ENCODE measurements at places on chromosomes 7 and 10.
A peak's percentile ranks its signal among the peaks of the same experiment; 100 is the strongest.

- DNase-seq = no peak
These were observed 377.6 kb downstream of the DNAJB6 start for GRCh38 chr7:157714166-157715070.

DNA sequence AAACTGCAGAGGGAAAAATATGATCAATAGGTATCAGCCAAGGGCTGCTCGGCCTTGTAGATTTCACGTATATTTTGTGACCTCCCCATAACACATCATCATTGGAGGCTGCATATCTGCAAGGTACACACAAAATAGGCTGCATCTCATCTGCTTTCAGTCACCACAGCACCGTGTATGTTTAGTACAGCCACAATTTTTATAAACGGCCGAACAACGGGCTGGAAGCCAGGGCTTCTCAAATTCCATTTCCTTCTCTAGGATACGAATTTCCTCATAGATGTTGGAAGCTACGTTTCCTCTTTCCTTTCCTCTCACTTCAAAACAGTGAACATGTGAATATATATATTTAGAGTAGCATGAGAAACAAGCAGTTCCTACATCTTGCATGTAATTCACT lies 20.2 kb upstream of the FOXK1 start:
- DNase-seq = no peak

DNA sequence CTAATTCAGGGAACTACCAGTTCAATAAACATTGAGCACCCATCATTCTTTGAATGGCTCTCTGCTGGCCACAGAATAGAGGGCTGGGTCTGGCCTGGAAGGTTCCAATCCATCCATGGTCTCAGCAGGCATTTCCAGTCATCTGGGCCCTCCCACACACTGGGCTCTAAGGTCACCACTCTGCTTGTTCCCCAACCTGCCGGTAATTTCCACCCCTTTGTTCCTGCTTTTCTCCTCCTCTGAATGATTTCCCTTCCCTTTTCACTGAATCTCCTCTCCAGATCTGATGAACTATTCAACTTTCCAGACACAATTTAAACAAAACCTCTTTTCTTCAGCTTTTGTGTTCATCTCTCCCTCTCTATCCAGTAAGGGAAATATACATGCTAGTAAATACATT lies 2.6 kb downstream of the BZW2 start:
- DNase-seq = peak; percentile 58

- no peak for DNase-seq
These were observed 84.6 kb upstream of the LYZL1 start for GRCh38 chr10:29204070-29204800.

DNA sequence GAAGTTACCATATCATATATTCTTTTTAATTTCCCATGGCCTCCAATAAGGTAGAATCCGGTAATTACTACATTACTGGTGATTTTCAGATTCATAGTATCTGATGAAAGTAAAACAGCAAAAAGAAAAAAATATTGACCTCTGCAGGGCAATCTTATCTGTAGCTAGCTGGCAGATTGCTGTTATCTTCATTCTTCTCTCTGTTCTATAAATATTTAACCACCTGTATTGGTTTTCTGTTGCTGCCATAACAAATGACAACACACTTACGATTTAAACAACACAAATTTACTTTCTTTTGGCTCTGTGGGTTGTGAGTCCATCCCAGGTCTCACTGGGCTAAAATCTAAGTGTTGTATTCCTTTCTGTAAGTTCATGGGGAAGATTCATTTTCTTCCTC lies 164.5 kb downstream of the ZEB1 start:
- DNase-seq = no peak

GRCh38 chr10:16583382-16583781 lies 61.7 kb upstream of the C1QL3 start:
- DNase-seq = no peak

GRCh38 chr7:142603870-142604448 lies 145.3 kb upstream of the PRSS1 start:
- peak; percentile 39 for DNase-seq

DNA sequence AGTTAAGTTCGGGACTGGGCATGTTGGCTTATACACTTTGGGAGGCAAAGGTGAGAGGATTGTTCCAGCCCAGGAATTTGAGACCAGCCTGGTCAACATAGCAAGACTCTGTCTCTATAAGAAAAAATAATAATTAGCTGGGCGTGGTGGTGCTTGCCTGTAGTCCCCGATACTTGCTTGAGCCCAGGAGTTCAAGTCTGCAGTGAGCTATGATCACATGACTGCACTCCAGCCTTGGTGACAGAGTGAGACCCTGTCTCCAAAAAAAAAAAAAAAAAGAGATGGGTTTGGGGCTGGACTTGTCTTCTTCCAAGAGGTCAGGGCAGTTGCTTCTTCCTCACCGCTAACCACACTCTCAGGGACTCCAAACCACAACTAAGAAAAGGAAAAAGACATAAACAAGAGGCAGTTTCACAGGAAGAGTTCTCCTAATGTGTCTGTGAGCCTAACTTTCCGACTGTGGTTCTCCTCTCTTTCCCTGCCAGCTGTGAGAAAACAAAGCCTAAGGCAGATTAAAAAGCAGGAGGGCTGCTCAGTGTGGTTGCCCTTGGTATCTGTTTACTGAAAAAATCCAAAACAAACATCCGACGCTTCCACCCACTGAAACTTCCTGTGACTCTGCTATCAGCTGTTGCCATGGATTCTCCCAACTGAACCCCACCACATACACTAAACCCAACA lies 2.4 kb upstream of the SERPINE1 start:
- peak; percentile 92 for DNase-seq

GRCh38 chr10:109773288-109774120 lies 149.8 kb downstream of the XPNPEP1 start:
- DNase-seq = peak; percentile 44
